Central memory CD8-positive, alpha-beta T cell (primary cell): ENCODE measurements at places on chromosomes 5 and 9.

- DNase-seq, result no peak
Measured at GRCh38 chr5:61569353-61569752, 237.3 kb downstream of the ZSWIM6 start.

DNA sequence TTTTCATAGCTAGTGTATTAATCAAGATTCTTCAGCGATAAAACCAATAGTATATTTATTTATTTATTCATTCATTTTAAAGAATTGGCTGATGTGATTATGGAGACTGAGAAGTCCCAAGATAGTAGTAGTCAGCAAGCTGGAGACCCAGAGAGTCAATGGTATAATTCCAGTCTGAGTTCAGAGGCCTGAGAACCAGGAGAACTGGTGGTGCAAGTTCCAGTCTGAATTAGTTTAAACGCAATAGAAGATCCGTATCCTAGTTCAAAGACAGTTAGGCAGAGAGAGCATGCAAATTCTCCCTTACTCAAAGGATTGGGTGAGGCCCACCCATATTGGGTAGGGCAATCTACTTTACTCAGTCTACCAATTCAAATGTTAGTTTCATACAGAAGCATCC lies 364.2 kb upstream of the RPS23 start:
- DNase-seq, result no peak

- DNase-seq, result no peak
Measured at GRCh38 chr5:53827211-53827651, 266.8 kb downstream of the NDUFS4 start.

DNA sequence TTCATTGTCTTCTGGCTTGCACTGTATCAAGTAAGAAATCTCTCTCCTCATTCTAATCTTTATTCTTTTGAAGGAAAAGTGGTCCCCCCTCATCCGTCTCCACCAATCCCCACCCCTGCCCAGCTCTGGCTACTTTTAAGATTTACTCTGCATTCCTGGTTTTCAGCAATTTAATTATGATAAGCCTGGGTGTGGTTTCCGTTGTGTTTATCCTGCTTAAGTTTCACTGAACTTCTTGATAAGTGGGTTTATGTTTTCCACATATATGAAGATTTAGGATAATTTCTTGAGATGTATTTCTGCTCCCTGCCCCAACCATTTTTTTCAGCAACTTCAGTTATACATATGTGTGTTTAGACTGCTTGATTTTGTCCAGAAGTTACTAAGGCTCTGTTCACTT lies 46.5 kb downstream of the PTBP3 start:
- no peak for DNase-seq

GRCh38 chr5:85293145-85293785 lies 908.6 kb upstream of the EDIL3 start:
- no peak for DNase-seq

DNA sequence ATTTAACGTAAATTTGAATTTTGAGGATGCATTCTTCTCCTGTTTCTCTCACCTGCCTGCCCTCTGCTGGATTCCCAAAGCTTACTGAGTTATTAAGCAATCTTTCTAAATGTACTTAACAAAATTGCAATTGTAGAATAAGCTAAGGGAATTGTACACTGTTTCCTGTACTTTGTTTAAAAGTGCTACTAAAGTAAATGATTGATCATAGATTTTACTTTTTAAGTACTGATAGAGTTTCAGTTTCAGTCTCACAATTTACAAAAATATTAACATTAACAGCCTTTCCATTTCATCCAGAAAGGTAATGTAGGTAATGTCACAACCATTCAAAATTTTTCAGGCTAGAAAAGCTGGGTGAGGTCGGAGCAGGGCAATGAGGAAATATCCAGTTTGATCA lies 4.8 kb upstream of the RANBP17 start:
- no peak for DNase-seq

- no peak for DNase-seq
Measured at GRCh38 chr5:103800741-103801495, 238.3 kb upstream of the NUDT12 start.

DNA sequence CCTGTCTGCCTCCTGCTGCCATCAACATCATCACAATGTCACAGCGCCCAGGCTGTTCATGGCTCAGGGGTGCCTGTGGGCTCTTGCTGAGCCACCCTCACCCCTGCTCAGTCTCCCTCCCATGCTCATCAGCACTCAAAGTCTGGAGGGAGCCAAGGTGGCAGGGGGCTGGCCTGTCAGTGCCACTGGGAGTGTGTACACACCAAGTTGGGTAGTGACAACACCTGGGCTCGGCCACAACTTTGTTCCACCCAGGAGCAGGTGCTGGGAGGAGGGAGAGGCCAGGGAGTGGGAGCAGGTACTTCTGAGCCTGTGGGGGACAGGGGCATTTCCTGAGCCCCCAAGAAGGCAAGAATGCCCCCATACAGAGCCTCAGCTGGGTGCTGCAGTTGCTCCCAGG lies 77.5 kb upstream of the C6 start:
- DNase-seq, result no peak

- DNase-seq, result no peak
Measured at GRCh38 chr5:134148316-134148715, 28.4 kb downstream of the SKP1 start.

DNA sequence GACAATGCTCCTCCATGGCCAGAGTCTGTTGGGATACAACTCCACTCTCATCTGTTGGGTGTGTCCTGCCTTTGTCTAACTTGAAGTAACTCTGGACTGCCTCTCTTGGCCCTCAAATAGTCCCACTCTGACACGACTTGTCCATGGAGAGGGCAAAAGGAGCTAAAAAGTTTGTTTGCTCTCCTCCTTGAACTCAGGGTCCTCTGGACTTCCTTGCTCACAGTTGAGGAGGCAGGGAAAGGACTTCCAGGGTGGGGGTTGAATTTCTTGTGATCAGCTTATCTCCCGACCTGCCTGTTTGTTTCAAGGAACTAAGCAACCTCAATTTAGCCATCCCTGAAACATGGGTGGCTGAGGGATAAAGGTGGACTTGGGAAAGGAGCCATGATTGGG lies 11.7 kb downstream of the DNAJB5 start:
- DNase-seq, result no peak

DNA sequence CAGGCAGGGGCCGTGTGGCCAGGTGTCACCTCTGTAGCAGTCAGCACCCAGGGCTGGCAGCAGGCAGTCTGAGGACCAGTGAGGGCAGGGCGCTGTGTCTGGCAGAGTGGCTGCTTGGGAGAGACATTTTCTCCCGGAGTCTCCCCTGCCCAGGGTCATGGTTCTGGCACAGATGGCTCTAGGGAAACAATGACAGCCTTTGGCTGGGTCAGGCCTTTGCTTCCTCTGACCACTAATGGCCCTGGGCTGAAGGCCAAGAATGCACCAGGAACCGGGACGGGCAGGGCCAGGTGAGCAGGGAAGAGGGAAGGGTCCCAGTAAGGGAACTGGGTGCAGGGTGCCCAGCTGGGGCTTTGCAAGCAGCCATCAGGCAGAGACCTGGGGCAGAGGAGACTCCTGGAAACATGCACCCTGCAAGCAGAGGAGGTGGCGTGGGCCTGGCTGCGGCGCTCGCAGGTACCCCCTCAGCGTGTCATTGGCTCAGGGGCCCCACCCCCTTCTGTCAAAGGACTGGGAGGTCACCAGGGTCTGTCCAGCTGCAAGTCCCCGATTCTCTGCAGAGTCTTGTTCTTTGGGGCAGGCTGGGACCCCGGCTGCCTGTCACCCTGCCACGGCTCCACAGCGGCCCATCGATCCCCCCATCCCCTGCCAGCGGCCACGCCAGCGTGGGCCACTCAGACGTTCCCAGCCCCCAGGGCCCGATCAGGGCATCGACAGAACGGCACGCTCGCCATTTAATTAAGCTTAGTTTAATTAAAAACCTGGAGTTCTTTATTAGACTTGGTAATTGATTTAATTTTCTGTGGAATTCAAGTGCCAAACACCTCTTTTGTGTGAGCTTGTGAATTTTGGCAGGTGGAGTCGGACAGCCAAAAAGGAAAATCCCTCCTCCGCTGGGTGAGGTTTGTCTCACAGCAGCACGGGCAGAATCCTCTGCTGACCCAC lies 18.9 kb upstream of the TMEM250 start:
- DNase-seq, result no peak

DNA sequence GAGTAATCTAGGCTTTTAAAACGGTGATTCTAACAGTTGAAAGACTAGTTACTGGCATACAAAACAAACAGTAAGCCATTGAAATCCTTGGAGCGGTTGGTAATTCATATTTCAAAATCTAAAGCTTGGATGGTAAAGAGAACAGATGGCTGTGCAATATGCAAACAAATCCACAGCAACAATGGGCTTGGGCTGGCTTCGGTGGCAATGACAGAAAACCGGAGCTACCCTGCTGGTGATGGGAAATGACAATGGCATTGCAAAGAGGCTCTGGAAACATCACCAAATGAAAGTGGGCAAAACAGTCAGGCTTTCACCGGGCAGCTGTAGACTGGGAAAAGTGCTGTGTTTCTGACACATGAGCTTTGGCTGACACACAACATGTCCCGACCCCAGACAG lies 42.2 kb downstream of the MED27 start:
- DNase-seq, result no peak

- DNase-seq, result no peak
Measured at GRCh38 chr5:132270706-132271105, 13.2 kb downstream of the PDLIM4 start.

GRCh38 chr5:23007236-23007635 lies 154.1 kb upstream of the CDH12 start:
- no peak for DNase-seq

DNA sequence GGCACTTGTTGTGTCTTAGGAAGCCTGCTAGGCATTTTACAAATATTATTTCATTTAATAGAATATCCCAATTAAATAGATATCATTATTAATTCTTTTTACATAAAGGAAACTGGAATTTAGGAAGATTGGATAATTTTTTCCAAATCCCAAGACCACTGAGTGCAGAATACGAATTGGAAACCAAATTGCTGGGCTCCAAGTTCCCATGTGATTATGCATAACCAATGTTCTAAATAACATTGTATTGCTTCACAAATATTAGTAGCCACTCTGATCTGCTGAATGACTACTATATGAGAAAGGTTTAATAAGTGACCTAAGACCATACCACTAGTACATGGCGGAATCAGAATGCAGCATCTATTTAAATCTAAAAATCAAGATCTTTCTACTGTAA lies 57.7 kb downstream of the ALDH1A1 start:
- no peak for DNase-seq

DNA sequence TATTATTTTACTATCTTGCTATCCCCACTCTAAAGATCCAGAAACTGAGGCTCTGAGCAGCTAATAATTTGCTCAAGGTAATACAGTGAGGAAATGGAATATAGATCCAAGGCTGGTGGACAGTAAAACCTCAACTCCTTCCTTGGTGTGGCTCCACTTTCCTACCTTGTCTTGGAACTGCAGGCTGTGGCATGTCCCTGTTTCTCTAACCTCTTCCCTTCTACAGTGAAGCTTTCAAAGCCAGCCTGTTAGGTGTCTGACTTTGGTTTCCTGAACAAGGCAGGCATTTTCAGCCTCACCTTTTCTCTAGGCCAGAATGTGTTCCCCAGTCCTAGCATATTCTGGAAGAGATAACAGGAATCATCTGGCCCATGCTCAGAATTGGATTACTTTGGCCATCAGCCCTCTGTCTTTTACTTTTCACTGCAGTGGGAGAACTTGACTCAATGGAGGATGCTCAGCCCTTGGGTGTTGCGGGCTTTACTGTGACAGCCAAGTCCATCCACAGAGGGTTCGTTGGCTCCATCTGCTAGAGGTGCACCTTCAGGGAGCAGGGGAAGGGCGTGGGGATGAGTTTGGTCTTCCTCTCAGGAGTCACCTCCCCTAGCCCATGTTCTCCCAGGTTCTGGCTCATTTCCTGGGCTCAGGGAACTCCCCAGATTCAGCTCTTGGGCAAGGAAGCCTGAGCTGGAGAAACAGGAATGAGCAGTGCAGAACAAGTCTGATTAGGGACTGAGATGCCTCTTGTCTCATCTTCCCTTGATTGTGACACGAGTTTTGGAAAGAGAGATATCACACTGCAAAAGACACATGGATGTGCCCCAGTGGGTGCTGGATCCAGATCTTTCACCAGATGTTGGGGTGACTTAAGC lies 1.1 kb downstream of the NIPAL4 start:
- no peak for DNase-seq

GRCh38 chr5:170303549-170303948 lies 6.0 kb upstream of the LCP2 start:
- no peak for DNase-seq

DNA sequence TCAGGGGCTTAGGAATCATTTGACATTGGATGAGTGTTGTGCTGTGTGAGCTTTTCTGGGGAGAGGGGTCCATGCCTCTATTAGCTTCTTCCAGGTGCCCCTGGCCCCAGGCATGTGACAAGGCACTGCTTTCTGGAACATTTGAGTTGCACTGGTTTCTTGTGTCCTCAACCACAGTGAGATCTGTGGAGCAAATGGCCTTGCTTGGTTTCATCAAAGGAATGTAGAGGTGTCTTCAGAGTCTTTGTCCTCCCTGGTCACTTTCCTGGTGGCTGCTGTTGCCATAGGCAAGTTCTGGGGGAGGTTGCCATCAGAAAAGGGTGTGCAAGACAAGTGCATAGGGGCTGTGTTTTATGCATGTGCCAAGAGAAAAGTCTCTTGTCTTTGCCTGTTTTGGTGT lies 157.5 kb downstream of the MACROH2A1 start:
- DNase-seq, result no peak

GRCh38 chr5:159095866-159096242 lies 3.9 kb downstream of the EBF1 start:
- no peak for DNase-seq

DNA sequence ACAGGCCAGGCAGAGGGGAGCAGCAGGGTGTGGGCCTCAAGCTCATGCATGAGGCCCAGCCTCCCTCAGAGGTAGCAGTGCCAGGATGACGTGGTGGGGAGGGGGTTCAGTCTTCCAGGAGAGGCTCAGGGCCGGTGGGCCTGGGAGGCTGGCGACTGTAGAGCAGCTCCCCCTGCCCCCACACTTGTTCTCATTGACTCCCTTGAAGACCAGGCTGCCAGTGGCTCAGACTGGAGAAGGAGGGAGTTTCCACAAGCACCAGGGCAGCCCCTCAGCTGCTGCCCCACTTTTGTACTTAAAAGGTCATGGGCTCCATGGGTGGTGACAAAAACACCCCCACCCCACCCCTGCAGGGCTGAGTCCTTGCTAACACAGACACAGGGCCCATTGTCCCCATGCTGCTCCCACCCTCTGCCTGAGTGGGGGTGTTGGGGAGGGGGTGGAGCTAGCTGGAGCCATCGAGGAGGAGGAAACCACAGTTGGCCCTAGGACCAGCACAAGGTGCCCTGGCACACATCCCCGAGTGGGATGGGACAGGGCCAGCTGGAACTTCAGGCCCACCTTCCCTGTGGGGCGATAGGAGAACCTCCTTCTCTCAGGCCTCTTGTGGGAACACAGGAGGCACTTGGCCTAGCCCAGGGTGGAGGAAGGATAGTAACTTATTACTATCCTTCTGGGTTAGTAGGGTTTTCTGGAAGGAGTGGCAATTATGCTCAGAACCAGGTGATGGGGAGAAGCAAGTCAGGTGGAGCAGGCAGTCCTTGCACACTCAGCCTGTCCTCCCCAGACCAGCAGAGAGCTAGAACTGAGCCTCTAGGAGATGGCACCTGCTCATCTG lies 10.7 kb downstream of the PDLIM4 start:
- DNase-seq, result no peak

- no peak for DNase-seq
Measured at GRCh38 chr5:100575815-100576214, 40.6 kb downstream of the FAM174A start.
